ENCODE measurements at places on chromosomes 5 and 9. TPM values are rescaled to one million over a fixed set of nuclear protein-coding genes. Genes with fewer than 3 reads are reported as not detected.
A peak's percentile ranks its signal among the peaks of the same experiment; 100 is the strongest.

- no peak for DNase-seq
These were observed 91.1 kb upstream of the PPP1R26 start for GRCh38 chr9:135388530-135388929.

Gene MLANA
- total RNA-seq: not detected

DNA sequence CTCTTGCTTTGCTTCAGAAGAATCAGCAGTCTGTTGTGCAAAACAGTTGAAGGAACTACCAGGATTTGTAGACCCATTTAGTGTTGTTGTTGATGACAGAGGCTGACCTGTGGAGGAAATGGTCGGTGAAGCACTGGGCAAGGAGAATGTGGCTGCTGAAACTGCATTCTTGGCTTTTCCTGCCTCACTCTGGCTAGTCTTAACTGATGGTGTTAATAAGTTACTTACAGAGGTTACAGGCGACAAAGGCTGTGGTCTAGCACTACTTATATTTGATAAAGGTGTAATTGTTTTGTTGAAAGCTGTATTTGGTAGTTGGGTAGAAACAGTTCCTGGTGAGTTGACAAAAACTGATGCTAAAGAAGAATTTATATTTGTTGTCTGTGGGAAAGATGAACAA lies 31.5 kb downstream of the MLANA start:
- peak; percentile 8 for DNase-seq

DNA sequence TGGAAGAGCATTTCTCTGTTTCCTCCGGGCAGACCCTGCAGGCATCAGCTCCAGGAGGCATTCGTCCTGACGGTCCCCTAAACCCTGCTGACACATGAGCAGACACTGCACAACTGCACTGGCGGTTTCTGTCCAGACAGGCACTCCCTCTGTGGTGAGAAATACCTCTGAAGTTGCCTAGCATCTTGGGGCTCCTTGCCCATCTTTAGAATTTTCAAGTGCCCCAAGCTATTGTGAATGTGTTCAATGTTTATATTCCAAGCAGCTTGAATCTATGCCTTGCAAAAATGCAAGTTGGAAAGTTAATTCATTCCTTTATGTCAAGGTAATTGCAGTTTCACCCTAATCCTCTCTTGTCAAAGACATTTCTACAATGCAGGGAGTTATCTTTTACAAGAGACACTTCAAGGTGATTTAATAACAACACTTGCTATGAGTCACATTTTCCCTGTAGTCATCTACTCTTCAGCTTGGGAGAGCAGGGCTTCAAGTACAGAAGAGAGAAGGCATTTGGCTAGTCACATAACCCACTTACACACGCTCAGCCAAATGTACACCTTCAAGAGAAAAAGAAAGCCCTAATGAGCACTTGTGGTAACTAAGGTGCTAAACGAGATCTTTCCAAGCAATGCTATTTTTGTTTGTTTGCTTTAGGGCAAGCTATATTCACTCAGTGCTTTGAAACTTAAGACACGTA lies 302.5 kb downstream of the MLLT3 start:
- no peak for DNase-seq

- DNase-seq: no peak
These were observed 1701.8 kb downstream of the EFNA5 start for GRCh38 chr5:105968981-105969380.

DNA sequence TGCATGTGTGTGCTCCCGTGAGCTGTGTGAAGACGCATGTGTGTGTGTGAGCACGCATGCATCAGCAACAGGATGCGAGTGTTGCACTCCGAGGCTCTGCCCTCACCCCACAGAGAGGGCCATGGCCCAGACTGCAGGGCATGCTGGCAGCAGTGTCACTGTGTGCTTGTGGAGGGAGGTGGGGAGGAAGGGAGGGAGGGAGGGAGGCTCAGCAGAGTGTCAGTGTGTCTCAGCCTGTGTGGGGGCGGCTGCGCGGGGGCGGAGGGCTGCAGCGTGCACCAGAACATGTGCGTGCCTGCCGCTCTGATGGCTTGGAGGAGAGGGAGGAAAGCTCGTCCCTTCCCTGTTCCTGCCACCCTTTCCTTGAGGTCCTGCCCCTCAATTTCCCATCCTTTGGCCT lies 5.3 kb downstream of the CAMK2A start:
- no peak for DNase-seq

DNA sequence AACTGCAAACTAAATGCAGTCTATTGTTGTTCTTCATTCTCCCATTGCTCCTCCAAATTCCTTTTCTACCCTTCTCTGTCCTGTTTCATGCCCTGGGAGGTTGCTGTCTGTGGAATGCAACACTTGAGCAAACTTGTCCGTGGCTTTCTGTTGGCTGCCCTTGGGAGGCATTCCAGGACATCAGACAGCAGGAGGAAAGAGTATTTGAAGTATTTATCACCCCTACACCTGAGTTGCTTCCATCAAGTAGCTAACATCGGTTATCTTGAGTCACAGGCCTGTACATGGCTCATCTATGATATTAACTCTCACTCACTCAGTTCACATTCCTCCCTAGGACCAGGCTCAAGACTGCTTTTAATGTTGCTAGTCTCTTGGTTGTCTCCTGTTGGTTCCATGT lies 803.4 kb upstream of the CDH6 start:
- no peak for DNase-seq

- DNase-seq: no peak
These were observed 401.9 kb upstream of the GRIA1 start for GRCh38 chr5:153088538-153088937.

DNA sequence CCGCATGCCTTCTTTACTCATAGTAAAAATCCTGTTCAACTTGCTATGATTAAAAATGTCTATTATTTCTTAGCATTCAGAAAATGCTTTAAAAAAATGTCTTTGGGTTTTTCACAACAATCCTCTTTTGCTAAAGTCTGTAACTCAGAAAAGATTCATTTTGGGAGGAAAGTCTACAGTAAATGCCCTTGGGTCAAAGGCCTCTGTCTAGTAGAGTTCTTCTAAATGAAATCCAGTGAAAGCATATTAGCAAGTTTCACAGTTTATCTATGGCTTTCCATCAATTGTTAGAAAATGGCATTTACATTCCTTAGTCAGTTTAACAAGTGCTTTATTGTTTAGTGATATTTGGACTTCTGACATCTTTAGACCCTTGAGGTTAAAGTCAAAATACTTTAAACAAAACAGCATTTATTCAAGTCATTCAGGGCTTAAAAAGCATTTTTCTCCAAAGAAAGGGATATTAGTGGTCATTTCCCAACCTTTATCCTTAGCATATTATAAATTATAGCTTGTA lies 137.1 kb upstream of the TARS1 start:
- DNase-seq: no peak

DNA sequence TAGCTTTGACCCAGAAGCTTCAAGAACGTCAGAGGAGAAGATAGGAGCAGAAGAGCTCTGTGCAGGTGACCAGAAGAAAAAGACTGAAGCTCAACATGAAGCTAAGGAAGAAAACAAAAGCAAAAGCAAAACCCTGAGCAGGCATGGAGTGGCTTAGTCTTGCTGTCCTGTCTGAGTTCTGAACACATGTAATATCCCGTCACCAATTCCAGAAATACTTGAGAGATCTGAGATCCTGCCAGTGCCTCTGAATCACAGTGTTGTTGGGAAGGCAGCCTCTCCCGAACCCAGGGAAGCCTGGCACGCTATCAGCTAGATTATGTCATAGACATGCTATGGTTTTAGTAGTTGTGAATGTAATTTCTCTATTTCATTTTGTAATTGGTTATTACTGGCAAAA lies 235.7 kb downstream of the ICE1 start:
- DNase-seq: no peak

GRCh38 chr5:82619097-82619496 lies 340.9 kb upstream of the RPS23 start:
- no peak for DNase-seq

GRCh38 chr5:117041926-117042595 lies 467.4 kb upstream of the SEMA6A start:
- no peak for DNase-seq

DNA sequence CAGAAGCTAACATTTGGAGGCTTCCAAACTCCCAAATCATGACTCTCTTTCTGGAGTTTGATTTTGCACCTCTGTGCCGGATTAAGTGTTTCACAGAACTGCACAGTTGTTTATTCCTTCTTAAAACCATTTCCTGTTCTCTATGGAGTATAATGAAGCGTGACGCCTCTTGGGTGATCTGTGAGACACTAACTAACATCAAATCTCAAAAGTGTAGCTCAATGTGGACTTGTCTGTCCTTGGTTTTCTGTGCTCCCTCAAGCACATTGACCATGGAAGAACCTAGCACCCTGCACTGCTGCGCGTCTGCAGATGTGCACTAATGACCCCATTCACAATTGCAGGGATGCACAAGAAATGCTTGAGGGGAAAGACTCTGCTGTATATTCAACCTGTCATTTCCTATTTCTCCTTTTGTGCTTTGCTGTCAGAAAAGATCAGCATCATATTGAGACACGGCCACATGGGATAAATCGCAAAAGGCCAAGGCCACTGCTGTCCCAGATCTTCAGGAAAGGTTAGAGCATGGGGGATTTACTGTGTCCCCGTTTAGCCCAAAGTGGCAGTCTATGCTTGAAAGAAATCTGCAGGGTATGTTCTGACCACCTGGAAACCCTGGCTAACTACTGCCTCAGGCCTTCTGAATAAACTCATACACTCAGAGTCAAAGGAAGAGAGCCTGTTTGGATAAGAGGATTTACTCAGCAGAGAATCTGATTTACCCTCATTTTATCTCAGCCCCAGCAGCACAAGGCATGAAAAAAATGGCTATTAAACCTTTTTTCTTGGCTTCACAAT lies 109.6 kb downstream of the BAAT start:
- no peak for DNase-seq

DNA sequence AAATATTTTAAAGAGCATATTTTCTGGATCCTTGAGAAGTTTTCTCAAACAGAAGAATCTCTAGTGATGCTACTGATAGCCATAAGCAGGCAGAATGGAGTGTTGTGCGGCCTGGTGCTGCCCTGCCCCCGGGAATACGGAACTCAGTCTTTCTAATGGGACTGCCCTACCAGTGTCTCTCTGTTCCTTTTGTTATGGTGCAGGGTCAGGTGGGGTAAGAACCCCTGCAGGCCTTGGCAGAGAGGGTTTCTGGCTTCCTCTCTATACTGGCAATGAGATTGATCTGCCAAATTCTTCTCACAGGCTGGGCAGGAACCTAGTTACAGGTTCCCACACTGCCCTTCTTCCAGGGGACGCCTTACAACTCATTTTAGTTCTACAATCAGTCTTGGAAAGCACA lies 2.6 kb downstream of the IL5 start:
- no peak for DNase-seq

Gene MAPK9
- 16.6 TPM for total RNA-seq

- no peak for DNase-seq
These were observed 12.5 kb downstream of the MRPL41 start for GRCh38 chr9:137564134-137564533.

- no peak for DNase-seq
These were observed 146.3 kb downstream of the RORB start for GRCh38 chr9:74643303-74643923.

DNA sequence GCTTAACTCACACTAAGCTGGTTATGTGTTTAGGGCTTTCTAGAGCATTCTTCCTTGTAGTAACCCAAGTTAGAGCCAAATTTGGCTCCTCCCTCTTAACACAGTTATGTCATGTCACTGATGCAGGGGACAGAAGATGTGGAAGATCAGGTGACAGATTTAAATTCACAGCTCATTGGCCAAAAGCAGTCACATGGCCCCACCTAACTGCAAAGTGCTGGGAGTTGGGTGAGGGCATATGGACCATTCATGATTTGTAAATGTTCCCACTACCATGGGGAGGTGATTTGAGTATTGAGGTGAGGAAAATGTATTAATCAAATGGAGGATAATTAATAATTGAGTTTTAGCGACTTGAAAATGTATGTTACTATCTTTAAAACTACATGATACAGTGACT lies 829.4 kb downstream of the CDH12 start:
- no peak for DNase-seq

Gene PCDHGA10
- 3.0 TPM for total RNA-seq

Gene WDR38
- not detected for total RNA-seq

DNA sequence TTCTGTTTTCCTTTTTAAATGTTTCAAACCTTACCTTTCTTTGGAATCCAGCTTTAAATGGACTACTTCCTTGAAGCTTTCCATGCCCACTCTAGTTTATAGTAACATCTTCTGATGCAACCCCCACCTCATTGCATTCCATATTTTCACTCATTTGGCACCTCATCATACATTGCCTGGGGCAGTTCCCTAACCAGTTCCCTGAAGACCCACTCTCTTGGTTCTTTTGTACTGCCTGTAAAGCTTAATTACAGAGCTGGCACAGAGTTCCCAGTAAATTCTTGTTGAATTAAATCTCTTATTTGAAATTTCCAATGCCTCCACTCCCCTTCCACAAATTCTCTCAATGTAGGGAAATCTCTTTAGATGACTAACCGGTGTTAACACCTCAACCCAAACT lies 257.2 kb downstream of the ARRDC3 start:
- DNase-seq: no peak

DNA sequence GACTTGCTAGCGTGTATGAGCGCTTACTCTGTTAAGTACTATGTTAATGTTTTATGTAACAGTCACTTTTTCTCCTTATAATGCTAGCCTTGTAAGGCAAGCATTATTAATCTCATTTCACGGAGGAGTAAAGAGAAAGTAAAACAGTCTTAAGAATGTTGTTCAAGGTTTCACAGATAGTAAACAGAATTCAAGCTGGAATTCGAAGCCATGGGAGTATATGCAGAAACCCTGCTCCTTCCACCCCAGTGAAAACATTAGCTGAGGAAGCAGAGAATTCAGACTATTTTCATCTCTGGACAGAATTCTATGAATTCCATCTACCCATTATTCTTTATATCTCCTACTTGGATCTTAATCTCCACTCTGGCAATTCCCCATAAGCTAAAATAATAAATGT lies 1028.3 kb upstream of the WWC1 start:
- DNase-seq: no peak

Gene COL15A1
- 2.8 TPM for total RNA-seq

Gene GABRA6
- not detected for total RNA-seq

DNA sequence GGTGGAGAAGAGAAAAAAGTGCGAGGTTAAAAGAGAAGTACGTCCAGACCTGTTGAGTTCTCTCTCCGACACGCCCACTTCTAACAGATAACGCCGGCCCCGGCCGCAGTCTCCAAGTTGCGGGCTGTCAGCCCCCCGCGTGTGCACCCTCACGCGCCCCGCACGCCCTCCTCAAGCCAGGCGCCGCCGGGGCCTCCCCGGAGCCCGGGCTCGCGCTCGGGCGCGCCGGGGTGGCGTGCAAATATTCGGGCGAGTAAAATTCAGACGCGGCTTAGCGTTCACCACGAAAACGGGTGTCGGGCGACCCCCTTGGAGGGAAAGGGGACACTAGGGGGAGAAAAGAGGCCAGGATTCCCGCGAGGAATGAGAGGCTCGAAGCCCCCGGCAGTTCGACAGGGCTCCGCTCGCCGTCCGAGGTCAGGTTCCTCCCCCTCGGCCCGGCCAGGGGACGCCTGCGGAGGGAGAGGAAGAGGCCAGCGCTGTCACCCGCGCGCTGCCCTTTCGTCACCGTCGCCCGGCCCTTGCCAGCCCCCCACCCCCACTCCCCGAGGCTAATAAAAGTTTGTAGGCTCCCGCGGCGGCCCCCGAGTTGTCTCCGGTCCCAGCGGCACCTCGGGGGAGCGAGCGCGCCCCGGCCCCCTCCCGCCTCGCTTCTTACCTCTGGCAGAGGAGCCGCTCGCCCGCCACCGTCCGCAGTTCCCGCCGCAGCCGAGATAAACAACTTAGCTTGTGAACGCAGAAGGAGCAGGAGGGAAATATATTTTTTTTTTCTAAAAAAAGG lies 743 bp downstream of the NR3C1 start:
- no peak for DNase-seq

- no peak for DNase-seq
These were observed 848.8 kb downstream of the MAT2B start for GRCh38 chr5:164354139-164354751.

Measured in dermis microvascular lymphatic vessel endothelial cell (primary cell).